ENCODE measurements at places on chromosomes 16 and 17.
A peak's percentile ranks its signal among the peaks of the same experiment; 100 is the strongest.

DNA sequence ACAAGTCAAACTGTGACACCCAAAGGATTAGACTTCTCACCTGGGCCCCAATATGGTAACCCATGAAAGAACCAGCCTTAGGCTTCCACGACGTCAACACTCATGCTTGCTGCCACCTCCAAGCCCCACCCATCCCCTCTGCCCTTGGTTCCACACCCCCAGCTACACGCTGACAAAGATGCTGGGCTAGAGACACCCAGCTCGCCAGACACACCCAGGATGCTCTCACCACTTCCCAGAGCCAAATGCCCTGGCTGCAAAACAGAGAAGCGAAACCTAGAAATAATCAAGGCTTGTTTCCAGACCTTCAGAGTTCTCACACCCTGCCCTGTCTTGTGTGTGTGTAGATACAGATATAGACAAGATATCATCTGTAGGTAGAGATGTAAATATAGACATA is 26.0 kb upstream of the ADCY9 start:
- DNase-seq, result no peak
- H3K27me3 ChIP-seq, result no peaks in the 10 kb centered on the region
- H3K4me1 ChIP-seq, result no peaks in the 10 kb centered on the region
- H3K27ac ChIP-seq, result no peak overlapping the region
- no peak overlapping the region for H3K4me3 ChIP-seq

DNA sequence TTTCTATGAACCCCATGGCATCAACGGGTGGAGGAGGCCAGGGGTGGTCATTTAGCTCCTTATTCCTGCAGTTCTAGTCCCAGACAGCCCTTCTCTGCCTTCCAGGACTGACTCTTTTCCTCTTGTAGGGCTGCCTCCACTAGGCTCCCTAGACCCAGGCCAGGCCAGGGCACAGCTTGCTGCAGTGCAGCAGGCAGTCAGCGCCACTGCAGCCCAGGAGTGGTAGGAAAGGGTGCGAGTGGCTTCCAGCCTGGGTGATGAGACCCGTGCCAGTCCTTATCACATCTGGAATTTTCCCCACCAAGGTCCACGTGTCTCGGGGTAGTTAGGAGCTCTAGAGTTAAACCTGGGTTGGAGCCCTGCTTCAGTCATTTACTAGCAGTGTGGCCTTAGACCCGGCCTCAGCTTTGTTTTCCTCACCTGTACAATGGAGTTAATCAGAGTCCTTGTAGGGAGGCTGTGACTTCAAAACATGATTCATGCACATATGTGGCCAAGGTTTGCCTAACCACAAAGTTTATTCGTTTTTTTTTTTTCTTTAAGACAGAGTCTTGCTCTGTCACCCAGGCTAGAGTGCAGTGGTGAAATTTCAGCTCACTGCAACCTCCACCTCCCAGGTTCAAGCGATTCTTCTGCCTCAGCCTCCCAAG is 4.7 kb downstream of the SLC5A11 start:
- H3K36me3 ChIP-seq, result no peaks in the 10 kb centered on the region
- no peak overlapping the region for H3K4me3 ChIP-seq
- DNase-seq, result no peak
- no peak overlapping the region for H3K27ac ChIP-seq

DNA sequence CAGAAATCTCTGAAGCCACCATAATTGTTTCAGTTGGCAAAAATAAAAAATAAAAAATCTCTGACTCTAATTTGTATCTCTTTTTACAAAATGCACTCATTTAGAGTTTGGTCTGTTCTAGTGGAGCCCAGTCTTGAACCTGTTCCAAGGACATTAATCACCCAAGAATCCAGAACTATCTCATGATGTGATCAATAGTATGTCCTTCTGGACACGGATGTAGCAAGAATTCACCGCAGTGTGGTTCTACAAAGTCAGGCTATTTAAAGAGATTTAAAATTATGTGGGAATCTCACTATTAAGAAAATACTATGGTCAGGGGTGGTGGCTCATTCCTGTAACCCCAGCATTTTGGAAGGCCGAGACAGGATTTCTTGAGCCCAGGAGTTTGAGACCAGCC is 21.8 kb upstream of the ANKFN1 start:
- no peaks in the 10 kb centered on the region for H3K36me3 ChIP-seq
- peaks cover 6% of the 10 kb centered on the region for H3K27me3 ChIP-seq
- no peak for DNase-seq
- no peak overlapping the region for H3K4me3 ChIP-seq
- H3K4me1 ChIP-seq, result no peaks in the 10 kb centered on the region

DNA sequence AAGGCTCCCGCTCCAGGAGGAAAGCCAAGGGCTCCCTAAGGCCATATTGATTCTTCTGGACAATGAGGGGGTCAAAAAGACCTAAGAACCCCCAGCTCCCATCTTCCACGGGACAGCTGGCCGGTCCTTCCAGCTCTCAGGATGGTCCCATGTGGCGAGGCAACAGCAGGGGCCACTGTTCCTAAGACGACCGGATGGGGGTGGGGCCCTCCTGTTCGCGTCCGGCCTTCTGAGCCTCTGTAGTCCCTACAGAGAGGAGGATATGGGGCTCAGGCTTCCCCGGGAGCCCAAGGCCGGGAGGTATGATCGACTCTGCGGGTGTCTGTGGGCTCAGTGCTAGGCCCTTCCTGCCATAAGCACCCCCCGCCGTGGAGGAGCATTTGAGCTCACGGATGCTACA is 6.0 kb upstream of the DCXR start:
- peaks cover 5% of the 10 kb centered on the region for H3K4me1 ChIP-seq
- H3K4me3 ChIP-seq, result no peak overlapping the region
- no peak for DNase-seq
- H3K27me3 ChIP-seq, result no peaks in the 10 kb centered on the region

- H3K4me3 ChIP-seq, result peak overlapping the region; percentile 91
- DNase-seq, result no peak
- H3K27me3 ChIP-seq, result no peaks in the 10 kb centered on the region
These were observed 3.2 kb downstream of the ACTG1 start for GRCh38 chr17:81509207-81509971.

- no peak overlapping the region for H3K4me3 ChIP-seq
- H3K27ac ChIP-seq, result no peak overlapping the region
- no peaks in the 10 kb centered on the region for H3K36me3 ChIP-seq
- no peaks in the 10 kb centered on the region for H3K27me3 ChIP-seq
These were observed 44.5 kb downstream of the EFCAB13 start for GRCh38 chr17:47368262-47368661.

All from SK-N-SH (cell line).